ENCODE measurements at places on chromosomes 12 and 14. TPM values are rescaled to one million over a fixed set of nuclear protein-coding genes. Genes with fewer than 3 reads are reported as not detected.

The GPR84 gene
- total RNA-seq = 0.55 TPM

The HVCN1 gene
- total RNA-seq = 44.7 TPM

The SERPINA9 gene
- total RNA-seq = not detected

The PLEKHG7 gene
- total RNA-seq = not detected

The MSRB3 gene
- total RNA-seq = 151 TPM

The EIF2S1 gene
- 96.4 TPM for total RNA-seq

The SP1 gene
- total RNA-seq = 31.3 TPM

The GLIPR1L2 gene
- total RNA-seq = 1.7 TPM

The KERA gene
- not detected for total RNA-seq

The PRIMA1 gene
- total RNA-seq = 3.6 TPM

The IL23A gene
- total RNA-seq = not detected

The RNASE12 gene
- total RNA-seq = not detected

The SLCO1B3 gene
- not detected for total RNA-seq

The RFX4 gene
- not detected for total RNA-seq

The DBX2 gene
- total RNA-seq = 0.13 TPM

The LRR1 gene
- total RNA-seq = 7.4 TPM

The ADAMTS20 gene
- not detected for total RNA-seq

The MGP gene
- total RNA-seq = 1,159 TPM

The DLK1 gene
- not detected for total RNA-seq

The LRFN5 gene
- 0.79 TPM for total RNA-seq

The OTUB2 gene
- total RNA-seq = 0.24 TPM

The SLCO1B1 gene
- total RNA-seq = not detected

The TAS2R31 gene
- total RNA-seq = 1.3 TPM

The TROAP gene
- not detected for total RNA-seq

The PLXNC1 gene
- 3.2 TPM for total RNA-seq

The MMP19 gene
- total RNA-seq = 23.3 TPM

The LRRC10 gene
- 12.0 TPM for total RNA-seq

The KLRC1 gene
- 0.27 TPM for total RNA-seq

The FGF6 gene
- not detected for total RNA-seq

The SLC8A3 gene
- 0.62 TPM for total RNA-seq

The ARHGEF25 gene
- 17.3 TPM for total RNA-seq

The TOX4 gene
- total RNA-seq = 65.1 TPM

The SMCO2 gene
- not detected for total RNA-seq

The PZP gene
- 0.68 TPM for total RNA-seq

The FBRSL1 gene
- total RNA-seq = 46.7 TPM

The P2RX7 gene
- total RNA-seq = 1.3 TPM

The CPNE6 gene
- total RNA-seq = not detected

The ADGRD1 gene
- total RNA-seq = 143 TPM

The FAM222A gene
- total RNA-seq = 14.5 TPM

The CD69 gene
- 2.9 TPM for total RNA-seq

The OVCH1 gene
- 0.31 TPM for total RNA-seq

The DYNLL1 gene
- total RNA-seq = 156 TPM

The FAM181A gene
- not detected for total RNA-seq

The SLC39A5 gene
- total RNA-seq = not detected

The TUBA1A gene
- total RNA-seq = 119 TPM

The IL31 gene
- total RNA-seq = not detected

Data from left cardiac atrium (tissue), 4 donors.